ENCODE measurements at places on chromosomes 4 and X.

GRCh38 chr4:102778720-102779119 lies 18.0 kb upstream of the MANBA start:
- DNase-seq, result no peak

DNA sequence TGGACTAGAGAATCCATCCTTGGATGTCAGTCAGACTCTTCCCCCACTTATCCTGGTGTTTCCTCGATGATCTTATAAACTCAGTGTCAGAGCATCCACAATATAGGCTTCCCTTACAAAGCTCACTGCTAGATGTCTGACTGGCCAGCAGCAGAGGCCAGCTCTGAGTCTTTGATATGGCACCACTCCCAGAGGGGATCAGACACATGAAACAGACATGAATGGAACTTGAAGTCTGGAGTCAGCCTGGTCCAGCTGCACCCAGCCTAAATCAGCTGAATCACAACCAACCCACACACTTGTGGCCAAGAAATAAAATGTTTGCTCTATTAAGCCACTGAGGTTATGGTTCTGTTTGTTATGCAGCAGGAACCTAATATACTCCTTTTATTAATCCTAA lies 129.6 kb upstream of the MED14 start:
- peak; percentile 23 for DNase-seq

- no peak for DNase-seq
These were observed 184.7 kb downstream of the ARHGAP6 start for GRCh38 chrX:11481035-11481434.

GRCh38 chr4:61068060-61068459 lies 132.1 kb upstream of the ADGRL3 start:
- no peak for DNase-seq

DNA sequence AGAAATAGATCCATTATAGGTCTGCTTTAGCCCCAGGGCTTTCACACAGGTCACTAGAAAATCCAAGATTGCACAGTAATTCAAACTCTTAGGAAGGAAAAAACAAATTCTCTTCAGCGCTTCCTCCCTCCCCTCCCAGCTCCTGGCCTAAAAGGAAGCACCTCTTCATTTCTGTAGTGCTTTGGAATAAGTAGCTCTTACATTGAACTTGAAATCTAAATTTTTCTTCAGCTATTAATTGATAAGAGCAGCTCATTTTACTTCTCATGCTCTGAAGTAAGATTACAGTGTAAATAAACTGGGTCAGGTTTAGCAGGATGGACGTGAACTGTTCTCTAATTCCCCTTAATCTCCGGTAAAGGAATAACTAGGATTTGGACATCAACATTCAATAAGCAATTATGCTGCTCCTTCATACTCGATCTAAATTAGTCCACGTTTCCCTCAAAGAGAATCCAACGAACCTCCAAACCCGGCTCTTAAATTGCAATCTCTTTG lies 10.9 kb upstream of the SEL1L3 start:
- no peak for DNase-seq

DNA sequence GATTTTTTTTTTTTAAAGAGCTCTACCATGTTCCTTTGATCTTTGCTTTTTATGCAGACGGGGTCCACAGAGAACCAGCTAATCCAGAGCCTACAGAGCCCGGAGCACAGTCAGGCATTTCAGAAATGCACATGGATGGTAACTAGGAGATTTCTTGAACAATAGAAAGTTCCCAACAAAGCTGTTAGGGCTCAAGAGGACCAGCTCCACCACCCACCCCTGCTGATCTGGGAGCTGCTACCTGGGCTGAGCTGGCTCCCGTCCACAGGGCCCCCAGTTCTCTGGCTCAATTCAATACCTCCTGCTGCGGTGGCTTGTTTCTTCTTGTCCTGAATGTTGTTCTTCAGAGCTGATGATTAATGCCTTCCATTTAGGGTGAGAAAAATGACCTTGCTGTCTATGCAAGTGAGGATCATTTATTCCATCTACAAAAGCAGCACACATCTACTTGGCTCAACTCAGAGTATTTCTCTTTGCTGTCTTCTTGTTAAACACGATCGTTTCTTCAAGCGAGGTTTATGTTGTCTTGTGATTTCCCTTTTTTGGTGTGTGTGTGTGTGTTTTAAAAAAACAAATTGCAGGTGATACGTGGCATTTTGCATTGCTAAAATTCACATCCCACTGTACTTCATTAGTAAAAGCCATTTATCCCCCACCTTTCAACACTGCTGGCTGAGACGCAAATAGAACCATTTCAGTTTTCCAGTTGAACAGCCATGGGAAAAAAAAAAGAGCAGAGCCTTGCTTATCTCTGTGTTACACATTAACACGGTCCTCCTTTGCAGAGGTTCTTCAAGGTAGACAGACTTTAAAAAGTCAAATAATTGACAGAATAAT lies 31.3 kb downstream of the IGFBP7 start:
- DNase-seq, result peak; percentile 85

- no peak for DNase-seq
These were observed 13.4 kb downstream of the TRPC3 start for GRCh38 chr4:121938282-121939092.

DNA sequence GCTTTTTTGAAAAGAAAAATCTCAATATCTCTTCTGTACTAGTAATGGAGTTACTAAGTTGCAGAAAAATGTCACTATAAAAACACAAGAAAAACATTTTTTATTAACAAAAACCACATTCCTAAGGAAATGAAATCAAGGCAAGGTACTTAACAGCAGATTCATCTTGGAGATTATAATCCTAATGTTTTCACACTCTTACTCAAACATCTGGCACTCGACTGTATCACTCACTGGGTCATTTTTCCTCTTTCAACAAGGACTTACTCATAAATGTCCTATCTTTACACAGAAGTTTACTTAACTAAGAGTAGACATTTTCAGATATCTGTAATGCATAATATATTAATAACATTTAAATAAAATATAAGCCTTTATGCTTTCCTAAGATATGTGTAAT lies 216.6 kb downstream of the NR3C2 start:
- DNase-seq, result no peak

DNA sequence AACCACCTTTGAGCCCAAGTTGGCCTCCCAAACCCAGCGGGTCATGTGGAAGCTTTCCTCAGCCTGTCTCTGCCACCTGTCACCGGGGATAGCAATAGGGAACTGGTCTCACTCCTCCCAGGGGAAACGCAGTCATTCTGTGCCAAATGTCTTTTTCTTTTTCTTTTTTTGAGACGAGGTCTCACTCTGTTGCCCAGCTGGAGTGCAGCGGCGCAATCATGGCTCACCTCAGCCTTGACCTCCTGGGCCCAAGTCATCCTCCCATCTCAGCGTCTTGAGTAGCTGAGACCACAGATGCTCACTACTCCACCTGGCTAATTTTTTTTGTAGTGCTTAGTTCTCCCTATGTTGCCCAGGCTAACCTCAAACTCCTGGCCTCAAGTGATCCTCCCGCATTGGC lies 40.3 kb downstream of the MED28 start:
- DNase-seq, result no peak

DNA sequence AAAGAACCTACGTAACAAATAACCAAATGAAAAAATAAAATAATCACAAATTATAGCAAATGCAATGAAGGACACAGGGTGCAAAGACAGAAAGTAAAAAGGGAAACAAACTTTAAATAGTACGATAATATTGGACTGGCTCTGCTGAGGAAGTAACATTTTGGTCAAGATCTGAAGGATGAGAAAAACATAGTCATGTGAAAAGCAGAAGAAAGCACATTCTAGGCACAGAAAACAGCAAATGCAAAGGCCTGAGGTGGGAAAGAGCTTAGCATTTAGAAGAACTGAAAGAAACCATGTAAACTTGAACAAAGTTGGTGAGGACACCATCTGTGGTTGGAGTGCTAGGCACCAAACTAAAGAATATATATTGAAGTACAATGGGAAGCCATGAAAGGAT lies 111.2 kb downstream of the PPP3CA start:
- DNase-seq, result no peak

DNA sequence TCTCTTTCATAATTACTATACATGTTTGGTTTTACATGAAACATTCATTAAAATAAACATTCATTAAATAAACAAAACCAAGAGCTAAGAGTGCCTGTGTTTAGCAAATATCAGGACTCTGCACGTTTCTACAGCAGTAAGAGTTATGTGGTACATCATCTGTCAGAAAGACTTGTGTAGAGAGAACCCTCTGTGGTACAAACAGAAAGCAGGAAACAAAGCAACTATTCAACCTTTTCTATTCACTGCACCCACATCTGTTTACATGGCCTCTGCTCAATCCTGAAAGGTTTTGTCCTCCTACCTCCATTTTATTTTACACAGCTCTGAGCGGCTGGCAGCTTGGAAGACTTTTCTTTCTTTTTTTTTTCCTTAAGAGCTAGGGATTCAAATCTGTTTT lies 90.7 kb upstream of the PCDH18 start:
- DNase-seq, result peak; percentile 11

- DNase-seq, result peak; percentile 60
These were observed 85.0 kb upstream of the ZNF81 start for GRCh38 chrX:47751670-47752069.

DNA sequence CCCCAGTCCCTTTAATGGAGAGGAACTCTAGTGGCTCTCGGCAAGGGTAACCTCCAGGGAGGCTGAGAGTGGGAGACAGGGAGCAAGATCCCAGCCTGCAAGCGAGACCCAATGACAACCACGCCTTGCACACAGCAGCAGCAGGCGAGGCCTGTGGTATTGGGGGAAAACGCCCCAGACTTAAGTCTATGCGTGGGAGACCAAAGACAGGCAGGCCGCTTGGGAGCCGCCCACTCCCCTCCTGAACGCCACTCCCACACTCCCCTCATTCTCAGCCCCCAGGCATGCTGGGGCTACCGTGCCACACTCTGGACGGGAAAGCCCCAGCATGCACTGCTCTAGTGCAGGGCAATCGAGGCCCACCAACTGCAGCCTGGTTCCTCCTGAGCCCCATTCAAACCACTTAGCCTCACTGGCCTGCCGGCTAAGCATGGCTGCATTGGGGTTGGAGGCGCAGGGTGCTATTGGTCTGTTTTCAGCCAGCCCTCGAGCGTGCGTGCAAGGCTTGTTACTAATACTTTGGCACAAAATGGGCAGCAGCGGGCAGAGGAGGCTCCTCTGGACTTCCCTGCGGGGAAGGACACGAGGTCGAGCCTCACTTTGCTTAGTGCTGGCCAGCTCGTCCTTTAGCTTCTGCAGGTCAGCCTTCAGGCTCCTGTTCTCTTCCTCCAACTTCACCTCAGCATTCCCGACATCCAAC lies 14.8 kb downstream of the SLC6A8 start:
- no peak for DNase-seq

- DNase-seq, result peak; percentile 67
These were observed 108.4 kb upstream of the ATXN3L start for GRCh38 chrX:13428053-13428786.

DNA sequence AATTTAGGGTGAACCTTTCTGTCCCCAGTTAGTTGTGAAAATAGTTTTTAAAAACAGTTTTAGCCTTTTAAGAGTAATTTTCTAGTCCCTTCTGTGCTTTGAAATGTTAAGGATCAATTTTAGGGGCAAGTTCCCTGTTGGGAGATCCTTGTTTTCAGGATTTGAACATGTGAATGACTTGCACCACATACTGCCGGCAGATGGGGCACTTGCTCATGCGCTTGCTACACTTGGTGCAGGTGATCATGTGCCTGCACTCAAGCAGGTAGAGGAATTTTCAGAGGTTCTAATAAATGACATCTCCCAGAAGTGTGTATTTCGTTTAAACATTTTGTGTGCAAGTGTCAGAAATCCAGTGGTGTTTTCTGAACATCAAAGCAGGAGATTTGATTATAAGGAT lies 195.9 kb downstream of the CHM start:
- DNase-seq, result peak; percentile 39

DNA sequence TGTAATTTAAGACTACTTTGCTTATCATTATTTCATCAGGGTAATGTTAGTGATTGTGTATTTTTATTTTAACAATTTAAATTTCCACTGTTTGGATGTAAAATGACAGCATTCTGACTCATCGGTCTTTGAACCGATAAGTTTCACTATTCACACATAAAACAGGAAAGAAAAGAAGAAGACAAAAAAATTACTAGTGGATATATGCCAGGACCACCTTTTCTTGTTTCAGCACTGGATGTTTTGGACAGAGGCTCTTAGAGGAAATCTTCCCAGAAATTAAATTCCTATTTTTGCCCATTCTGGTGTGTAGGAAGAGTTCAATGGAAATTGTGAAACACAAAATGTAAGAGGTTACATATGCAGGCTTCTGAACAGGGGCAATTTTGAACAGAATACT lies 57.4 kb downstream of the VEGFC start:
- DNase-seq, result peak; percentile 17
